Dermis microvascular lymphatic vessel endothelial cell (primary cell): ENCODE measurements at places on chromosomes 4 and X. TPM values are rescaled to one million over a fixed set of nuclear protein-coding genes. Genes with fewer than 3 reads are reported as not detected.

The TMEM154 gene
- 0.63 and 1.8 TPM in 2 replicates for total RNA-seq

The PRRG3 gene
- total RNA-seq: not detected in 2 replicates

The RRH gene
- 0.13 TPM in 1 of 2 replicates, not detected in the other for total RNA-seq

- DNase-seq: no peak
Measured at GRCh38 chrX:111955901-111956300, 79.9 kb downstream of the TRPC5OS start.

The P2RY10 gene
- total RNA-seq: not detected in 2 replicates

DNA sequence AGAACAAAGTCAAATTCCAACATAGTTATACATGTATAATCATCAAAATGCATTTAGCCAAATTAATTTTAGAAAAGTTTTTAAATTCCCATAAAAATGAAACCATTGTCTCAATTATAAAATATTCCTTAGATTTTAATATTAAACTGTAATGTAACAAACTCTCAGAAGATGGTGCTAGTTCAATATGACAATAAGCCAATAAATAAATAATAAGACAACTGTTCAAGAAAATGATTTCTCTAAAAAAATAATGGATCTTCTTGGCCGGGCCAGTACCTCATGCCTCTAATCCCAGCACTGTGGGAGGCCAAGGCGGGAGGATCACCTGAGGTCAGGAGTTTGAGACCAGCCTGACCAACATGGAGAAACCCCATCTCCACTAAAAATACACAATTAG is 80.3 kb downstream of the RAB28 start:
- no peak for DNase-seq

DNA sequence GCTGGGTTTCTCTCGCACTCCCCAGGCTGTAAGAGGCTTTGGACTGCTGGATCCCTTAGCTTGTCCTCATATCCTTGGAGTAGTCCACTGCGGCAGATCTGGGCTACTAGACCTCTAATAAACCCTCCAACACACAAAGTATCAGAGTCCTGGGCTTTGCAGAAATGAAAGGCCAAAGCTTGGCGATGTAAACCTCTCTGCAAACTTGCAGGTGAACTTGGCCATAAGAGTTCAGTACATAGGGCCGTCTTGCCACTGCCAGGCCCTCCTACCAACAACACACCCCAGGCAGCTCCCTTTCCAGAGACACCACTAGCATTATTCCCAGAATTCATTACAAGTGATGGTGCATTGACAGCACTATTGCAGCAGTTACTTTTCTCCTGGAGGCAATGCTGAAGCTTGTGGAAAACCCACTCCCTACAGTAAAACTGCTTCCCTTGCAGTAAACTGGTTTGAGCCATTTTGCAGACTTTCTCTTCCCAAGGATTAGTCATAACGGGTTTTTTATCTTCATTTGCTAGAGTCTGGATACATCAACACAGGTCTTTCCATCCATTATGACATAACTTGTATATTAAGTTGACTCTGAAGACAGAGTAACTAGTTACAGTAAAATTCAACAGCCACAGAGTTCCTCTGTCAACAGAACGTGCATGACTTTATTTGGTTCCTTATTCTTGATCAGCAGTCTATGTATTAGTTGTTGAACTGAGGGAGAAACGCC is 2.4 kb downstream of the ANKRD50 start:
- DNase-seq: peak; percentile 21

DNA sequence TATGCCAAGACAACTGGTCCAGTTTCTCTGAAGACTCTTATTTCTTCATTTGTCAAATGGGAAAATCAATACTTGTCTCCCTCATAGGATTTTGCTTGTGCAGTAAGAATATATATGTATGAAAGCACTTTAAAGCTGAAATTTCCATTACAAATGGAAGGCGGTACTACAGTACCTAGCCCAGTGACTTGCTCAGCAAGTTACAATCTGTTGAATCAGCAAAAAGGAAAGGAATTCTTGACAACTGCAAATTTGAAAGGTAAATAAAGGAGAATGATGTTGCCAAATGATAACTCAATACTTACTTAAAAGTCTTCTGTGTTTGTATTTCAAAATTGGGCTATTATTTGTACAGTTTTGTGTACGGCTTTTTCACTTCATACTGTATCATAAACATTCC is 71.1 kb downstream of the PKD2 start:
- no peak for DNase-seq

The HPSE gene
- total RNA-seq: 9.2 and 19.7 TPM in 2 replicates

GRCh38 chrX:623599-624315 is 6.8 kb upstream of the SHOX start:
- DNase-seq: no peak

GRCh38 chr4:164204434-164204833 is 549.5 kb upstream of the SMIM31 start:
- peak; percentile 25 for DNase-seq

The TLR1 gene
- 5.3 and 6.1 TPM in 2 replicates for total RNA-seq

DNA sequence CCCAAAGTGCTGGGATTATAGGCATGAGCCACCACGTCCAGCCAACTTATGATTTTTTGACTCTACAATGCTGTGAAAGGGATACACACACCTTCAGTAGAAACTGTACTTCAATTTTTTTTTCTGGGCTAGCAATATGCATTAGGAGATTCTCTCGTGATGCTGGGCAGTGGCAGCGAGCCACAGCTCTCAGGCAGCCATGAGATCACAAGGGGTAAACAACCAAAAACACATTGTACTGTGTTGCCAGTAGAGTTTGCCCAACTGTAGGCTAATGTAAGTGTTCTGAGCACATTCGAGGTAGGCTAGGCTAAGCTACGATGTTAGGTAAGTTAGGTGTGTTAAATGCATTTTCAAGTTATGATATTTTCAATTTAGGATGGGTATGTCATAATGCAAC is 25.7 kb downstream of the RAB33A start:
- no peak for DNase-seq

GRCh38 chrX:41909068-41909467 is 14.3 kb downstream of the CASK start:
- DNase-seq: no peak

GRCh38 chrX:147875866-147876596 is 35.7 kb upstream of the FMR1 start:
- DNase-seq: no peak

The ELF4 gene
- total RNA-seq: 9.8 and 14.3 TPM in 2 replicates

The RNF128 gene
- 0.13 TPM in 1 of 2 replicates, not detected in the other for total RNA-seq

DNA sequence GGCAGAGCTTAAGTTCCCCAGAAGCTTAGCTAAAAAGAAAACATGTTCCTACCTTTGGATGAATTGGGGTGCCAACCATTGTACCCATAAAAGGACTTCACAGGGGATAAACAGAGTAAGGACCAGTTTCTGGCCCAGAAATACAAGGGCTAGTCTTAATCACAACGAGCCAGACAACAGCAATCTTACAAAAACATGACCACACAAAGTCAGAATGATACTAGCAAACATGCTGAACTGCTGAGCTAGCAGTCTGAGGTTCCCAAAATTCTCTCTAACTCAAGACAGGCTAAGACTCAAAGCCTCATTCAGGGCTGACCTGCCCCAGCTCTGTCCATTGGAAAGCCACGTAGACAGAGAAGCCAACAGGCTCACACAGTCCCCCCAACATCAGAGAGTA is 40.3 kb downstream of the ATP11C start:
- DNase-seq: no peak

DNA sequence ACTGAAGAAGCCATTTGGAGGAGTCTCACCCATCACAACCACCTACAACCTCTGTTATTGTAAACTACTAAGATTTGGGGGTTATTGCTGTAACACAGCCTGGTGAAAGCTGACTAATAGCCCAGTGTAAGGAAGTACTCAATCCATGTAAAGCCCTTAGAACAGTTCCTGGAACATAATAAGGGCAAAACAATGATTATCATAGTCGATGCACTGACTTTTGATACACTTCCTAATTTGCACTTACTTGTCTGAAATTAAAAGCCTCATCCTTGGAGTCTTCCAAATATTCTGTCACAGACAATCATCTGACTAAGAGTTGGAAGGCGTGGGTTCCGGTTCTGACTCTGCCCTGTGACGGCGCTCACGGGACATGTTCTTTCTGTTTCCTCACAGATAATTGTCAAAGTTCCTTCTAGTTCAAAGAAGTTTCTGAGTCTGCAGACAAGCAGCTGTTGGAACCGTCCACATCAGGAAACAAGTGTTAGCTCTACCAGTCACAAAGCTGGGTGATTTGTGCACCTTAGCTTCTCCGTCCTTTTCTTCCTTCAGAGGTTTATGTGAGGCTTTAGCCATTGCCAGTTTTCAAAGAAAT is 33.4 kb upstream of the RASGEF1B start:
- DNase-seq: no peak

The CTPS2 gene
- total RNA-seq: 11.8 and 13.0 TPM in 2 replicates

DNA sequence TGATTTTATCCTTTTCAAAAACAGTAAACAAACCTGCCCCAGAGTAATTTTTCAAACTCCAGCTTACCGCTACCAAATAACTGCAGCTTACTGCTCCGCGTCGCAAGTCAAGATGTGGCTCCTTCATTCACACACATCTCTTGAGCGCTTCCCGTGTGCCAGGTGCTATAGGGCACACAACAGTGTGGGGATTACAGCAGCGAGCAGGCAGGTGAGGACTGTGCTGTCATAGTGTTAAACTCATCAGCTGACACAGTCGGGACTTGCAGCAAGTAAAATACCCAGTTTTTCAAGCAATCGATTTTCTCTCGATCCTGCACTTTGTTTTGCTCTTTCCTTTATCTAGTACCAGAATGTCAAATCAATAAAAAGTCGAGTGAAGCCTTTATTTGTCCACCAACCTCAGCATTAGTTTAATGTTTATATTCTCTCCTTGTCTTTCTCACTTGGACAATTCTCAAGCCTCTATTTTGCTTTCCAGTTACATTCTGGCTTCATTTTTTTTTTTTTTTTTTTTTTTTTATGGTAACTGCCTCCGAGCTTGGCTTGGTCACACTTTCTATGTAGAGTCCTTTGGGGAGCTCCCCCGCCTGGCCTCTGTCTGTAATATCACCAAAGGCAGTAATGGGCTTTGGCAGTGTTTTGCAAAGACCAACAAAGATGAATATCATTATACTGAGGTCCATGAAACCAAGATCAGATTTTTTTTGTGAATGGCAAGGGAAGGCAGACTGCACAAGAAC is 8.3 kb upstream of the ASB5 start:
- DNase-seq: peak; percentile 52

DNA sequence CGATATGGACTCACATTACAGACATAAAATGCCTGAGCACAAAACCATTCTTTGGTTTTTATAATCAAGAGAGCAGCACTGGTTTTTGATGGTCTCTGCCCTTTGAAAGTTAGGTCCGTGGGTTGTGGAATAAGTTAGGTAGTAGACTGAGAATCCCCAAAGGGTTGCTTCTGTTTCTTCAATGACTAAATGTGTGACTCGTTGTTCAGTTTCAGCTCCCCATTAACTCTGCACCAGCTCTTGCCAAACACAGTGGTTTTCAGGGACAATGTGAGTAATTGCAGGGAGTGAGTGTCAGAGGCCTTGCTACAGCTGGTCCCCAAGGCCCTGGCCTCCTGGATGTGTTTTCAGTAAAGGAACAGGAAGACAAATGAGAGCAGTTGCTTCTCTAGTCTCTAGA is 24.8 kb downstream of the SMIM20 start:
- no peak for DNase-seq

GRCh38 chr4:48409203-48409602 is 67.9 kb downstream of the SLAIN2 start:
- no peak for DNase-seq

GRCh38 chr4:77861495-77861894 is 1.1 kb upstream of the MRPL1 start:
- DNase-seq: no peak

- DNase-seq: no peak
Measured at GRCh38 chr4:65651751-65652150, 18.5 kb downstream of the EPHA5 start.

The TXK gene
- total RNA-seq: under 0.01 and 0.13 TPM in 2 replicates

- DNase-seq: no peak
Measured at GRCh38 chrX:37658343-37659030, 27.1 kb upstream of the XK start.

DNA sequence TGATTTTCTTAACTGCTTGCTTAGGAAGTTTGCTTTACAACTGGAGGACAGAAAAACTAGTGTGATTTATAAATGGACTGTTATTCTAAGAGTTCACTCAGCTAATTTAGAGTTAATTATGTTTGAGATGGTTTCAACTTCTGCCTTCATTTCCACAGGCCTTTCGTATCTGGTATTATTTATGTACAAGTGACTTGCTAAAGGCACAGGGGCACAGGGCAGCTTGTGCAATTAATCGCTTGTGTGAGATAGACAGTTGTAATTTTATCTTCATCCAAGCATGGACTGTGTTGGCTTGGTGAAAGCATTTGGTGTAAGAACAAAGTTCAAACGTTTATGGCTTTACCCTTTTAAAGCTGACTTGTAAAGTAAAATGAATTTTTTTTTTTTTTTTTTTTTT is 38.3 kb downstream of the GPAT3 start:
- DNase-seq: no peak

DNA sequence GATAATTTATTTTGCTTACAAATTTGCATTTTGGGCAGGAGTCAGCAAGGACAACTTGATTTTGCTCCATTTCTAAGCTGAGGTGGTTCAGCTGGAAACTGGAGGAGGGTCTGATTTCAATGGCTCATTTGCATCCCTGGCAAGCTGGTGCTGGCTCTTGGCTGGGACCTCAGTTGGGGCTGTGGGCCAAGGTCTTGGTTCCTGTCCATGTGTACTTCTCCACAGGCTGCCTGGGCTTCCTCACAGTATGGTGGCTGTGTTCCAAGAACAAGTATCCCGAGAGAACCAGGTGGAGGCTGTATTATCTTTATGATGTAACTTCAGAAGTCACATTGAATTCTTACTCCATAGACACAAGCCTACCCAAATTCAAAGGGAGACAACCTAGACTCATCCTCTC is 77.0 kb upstream of the STX18 start:
- DNase-seq: no peak

GRCh38 chr4:40632080-40632479 is 2.4 kb upstream of the RBM47 start:
- DNase-seq: no peak
